Bladder microvascular endothelial cell (primary cell): ENCODE measurements at places on chromosomes 4 and X. TPM values are rescaled to one million over a fixed set of nuclear protein-coding genes. Genes with fewer than 3 reads are reported as not detected.

Gene SOD3
- total RNA-seq, result 0.31 and 0.32 TPM in 2 replicates

Gene MXRA5
- total RNA-seq, result under 0.01 TPM in 2 replicates

Gene PPP1R3F
- 1.1 and 4.2 TPM in 2 replicates for total RNA-seq

Gene COX7B2
- total RNA-seq, result not detected in 2 replicates

Gene BTK
- not detected in 2 replicates for total RNA-seq

Gene LYAR
- total RNA-seq, result 11.3 and 20.5 TPM in 2 replicates

Gene FAM9B
- not detected in 2 replicates for total RNA-seq

Gene CDKL2
- total RNA-seq, result 0.06 and 0.16 TPM in 2 replicates

Gene LRIT3
- total RNA-seq, result 0.06 TPM in 1 of 2 replicates, not detected in the other

Gene RIBC1
- total RNA-seq, result 0.16 and 0.19 TPM in 2 replicates

Gene ACTRT1
- total RNA-seq, result not detected in 2 replicates

Gene CT47B1
- total RNA-seq, result not detected in 2 replicates

Gene POU4F2
- not detected in 2 replicates for total RNA-seq

Gene DMP1
- not detected in 2 replicates for total RNA-seq

Gene GAGE13
- total RNA-seq, result not detected in 2 replicates

Gene SSX1
- total RNA-seq, result not detected in 2 replicates

Gene GAGE1
- total RNA-seq, result not detected in 2 replicates

Gene GRIA3
- 0.32 TPM in 1 of 2 replicates, not detected in the other for total RNA-seq

Gene ADH7
- not detected in 2 replicates for total RNA-seq

Gene PORCN
- total RNA-seq, result 3.2 and 10.3 TPM in 2 replicates

Gene ATP2B3
- total RNA-seq, result under 0.01 TPM in 1 of 2 replicates, not detected in the other

Gene HS6ST2
- under 0.01 and 0.13 TPM in 2 replicates for total RNA-seq
